NAMALWA (cell line): ENCODE measurements at places on chromosomes 5 and 9.
A peak's percentile ranks its signal among the peaks of the same experiment; 100 is the strongest.

DNA sequence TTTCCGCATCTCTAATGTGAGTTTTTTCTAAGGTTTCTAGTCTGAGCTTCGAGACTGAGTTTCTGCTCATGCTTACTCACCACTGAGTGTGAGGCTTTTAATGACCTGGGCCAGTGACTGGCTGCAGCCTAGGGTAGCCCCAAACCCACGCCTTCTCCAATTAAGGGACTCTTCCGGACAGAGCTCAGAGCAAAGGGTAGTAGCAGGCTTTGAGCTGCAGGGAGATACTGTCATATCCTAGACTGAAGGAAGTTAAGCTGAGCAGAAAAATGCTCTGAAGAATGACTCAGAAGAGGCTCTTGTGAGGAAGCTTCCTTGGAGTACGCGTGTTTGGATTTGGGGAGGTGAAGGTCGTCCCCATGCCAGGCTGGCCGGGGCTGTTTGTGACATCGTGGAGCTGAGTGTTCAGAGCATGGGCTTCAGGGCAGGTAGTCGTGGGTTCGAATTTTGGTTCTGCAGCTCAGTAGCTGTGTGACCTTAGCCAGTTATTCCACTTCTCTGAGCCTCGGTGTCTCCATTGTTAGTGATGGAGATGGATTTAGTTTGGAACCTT, 3.5 kb downstream of the USP20 start:
- DNase-seq: no peak

DNA sequence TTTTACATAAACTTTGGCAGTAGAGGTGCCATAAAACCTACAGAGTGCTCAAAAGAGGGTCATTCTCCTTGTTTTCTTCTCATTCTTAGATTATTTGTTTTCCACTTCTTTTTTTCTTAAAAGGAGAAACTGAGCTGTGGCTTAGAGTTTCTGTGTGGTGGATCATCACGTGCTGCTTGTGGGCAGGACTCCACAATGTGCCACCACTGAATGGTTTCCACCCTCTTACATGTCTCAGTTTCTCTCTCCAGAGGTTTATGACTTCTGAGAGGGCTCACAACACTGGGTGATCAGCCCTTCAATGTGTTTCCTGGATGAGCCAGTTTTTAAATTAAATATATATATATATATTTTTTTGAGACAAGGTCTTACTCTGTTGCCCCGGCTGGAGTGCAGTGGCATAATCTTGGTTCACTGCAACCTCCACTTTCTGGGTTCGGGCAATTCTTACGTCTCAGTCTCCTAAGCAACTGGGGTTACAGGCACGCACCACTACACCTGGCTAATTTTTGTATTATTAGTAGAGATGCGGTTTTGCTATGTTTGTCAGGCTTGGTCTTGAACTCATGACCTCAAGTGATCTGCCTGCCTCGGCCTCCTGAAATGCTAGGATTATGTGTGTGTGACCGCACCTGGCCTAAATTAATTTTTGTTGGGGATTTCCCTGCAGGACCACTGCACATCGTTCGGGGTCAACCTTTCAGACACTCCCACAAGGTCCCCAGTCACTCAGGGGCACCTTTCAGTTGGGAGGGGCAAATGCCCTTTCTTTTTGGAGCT, 3.1 kb upstream of the UNC13B start:
- DNase-seq: no peak

DNA sequence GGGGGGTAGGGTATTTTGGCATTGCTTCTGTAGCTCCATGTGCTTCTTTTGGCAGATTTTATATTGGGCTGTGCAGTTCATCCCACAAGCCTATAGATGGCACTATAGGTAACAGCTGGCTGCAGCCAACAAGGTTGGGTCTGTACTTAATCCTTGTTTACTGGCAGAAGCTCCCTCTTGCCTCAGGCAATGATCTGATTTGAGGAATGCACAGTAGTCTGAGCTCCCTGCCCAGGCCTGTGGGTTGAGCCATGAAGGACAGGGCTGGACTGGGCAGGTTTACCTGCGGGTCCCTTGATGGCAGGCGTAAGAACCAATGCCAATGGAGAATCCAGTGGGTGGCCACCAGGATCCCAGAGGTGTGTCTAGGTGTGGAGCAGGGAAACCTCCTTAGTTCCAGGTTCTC, 11.7 kb upstream of the OR1J2 start:
- peak; percentile 62 for DNase-seq

DNA sequence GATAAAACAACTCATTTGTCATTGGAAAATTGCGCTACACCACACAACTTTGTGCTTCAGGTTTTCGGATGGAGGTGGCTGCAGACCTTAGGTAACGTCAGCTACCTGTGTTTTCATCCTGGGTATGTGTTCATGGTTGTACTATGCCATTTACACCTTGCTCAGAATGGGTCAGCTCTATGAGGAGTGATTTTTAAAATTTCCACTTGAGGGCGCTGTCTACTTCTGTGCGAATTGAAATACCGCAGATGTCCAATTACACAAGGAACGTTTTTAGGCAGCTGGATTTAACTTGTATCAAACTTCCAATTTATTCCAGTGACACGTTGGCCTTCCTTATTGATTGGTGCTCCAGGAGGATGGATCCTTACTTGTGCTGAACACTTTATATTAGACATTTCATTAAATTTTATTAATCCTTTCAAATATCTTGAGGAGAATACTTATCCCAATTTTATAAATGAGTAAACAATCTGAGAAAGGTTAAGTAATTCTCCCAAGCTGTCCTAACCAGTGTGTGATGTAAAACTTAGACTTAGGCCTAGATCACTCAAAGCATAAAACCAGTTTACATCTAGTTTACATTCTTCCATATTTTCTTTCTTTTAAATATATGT, 23.4 kb downstream of the DMRTA1 start:
- DNase-seq: peak; percentile 78

DNA sequence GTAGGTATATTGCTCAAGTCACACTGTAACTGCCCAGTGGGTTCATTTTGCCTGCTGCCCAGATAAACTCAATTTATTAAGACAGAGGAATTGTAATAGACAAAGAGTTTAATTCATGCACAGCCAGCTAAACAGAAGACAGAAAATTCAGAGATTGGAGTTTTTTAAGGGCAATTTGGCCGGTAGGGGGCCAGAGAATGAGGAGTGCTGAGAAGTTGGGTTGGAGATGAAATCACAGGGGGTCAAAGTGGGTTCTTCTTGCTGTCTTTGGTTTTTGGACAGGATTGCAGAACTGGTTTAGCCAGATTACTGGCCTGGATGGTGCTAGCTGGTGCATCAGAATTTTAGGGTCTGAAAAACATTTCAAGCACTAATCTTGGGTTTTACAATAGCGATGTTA, 20.7 kb upstream of the IL33 start:
- DNase-seq: peak; percentile 54

DNA sequence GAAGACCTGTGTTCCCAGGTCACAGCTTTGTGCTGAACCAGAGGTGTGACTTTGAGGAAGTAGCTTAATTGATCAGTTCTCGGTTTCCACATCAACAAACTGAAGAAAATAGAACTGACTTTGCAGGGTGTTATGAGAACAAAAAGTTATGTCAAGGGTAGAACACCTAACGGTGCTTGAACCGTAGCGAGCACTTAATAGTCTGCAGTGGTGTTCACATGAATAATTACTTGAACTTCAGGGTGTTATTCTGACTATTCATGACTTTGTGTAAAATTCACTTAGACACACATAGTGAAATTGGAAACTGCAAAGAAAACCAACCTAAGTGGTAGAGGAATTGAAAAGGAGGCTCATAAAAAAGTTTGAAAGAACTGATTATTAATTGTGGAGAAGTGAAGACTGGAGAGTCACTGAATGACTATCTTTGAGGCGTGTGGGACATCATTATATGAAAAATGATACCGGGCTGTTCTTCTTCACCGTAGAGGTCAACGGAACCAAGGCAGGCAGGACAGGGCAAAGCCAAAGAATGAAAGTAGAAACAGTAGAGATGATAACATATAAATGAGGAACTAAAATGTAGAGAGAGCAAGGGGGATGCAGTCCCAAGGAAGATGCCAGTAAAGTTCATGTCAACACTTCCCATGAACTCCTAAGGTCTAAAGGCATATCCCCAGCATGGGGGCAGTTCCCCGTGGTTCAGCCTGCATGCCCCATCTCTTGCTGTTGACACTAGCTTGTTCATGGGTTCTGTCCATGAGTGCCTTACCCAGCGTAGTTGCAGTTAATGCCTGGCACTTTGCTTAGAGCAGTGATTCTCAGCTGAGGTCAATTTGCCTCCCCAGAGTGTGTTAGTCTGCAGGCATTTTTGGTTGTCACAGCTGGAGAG, 118.7 kb downstream of the ZNF462 start:
- no peak for DNase-seq

- DNase-seq: no peak
Measured at GRCh38 chr9:107513464-107514100, 24.0 kb upstream of the KLF4 start.

DNA sequence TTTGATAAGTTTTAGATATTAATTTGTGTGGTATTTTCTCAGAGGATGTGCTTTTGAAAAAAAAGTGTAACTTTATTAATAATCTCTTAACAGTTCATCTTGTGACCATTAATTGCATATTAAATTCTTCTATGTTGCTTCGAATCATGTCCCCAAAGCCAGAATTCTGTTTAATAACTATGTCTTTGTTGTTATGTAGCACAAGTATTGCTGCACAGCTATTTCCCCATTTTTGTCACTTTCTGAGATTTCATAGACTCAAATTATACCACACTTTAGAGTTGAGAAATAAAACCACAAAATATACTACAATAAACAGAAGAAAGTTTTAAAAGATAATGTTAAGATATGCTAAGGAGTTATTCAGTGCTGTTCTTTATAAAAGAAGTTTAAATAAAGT, 2.8 kb downstream of the MEF2C start:
- no peak for DNase-seq
